T-helper 2 cell treated with Interferon-gamma antibody and Interleukin-4, amounts not matched to agents 5 μg/mL and 100 μg/mL, for 36 hours (primary cell): ENCODE measurements at places on chromosomes 16 and 17.

DNA sequence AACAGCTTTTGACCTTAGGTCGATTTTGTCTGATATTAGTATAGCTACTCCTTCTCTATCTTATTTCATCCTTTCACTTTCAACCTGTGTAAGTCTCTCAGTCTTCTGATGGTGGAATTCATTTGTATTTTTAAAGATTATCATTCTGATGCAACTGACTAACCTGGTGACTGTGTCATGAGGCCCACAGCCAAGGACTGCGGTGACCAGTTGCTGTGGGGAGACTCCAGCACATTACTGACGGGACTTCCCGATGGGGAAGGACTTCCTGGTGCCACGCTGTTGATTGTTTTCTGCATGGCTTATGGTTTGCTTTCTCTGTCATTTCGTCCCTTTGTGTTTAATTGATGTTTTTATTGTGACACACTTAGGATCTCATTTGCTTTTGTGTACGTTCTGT is 34.2 kb downstream of the RMI2 start:
- DNase-seq: peak; percentile 67

GRCh38 chr17:63378411-63379375 is 67.4 kb downstream of the CYB561 start:
- DNase-seq: no peak

DNA sequence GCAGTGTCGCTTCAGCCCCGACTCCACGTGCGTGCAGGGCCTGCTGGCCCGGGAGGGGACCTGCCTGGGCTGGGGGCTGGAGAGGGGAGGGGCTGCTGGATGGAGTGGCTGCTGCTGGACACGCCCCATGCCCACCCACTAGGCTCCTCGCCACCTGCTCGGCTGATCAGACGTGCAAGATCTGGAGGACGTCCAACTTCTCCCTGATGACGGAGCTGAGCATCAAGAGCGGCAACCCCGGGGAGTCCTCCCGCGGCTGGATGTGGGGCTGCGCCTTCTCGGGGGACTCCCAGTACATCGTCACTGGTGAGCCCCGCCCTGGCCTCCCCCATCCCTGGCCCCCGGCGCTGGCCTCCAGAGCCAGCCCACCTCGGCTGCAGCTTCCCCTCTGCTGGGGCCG is 2.4 kb downstream of the BRICD5 start:
- DNase-seq: no peak

DNA sequence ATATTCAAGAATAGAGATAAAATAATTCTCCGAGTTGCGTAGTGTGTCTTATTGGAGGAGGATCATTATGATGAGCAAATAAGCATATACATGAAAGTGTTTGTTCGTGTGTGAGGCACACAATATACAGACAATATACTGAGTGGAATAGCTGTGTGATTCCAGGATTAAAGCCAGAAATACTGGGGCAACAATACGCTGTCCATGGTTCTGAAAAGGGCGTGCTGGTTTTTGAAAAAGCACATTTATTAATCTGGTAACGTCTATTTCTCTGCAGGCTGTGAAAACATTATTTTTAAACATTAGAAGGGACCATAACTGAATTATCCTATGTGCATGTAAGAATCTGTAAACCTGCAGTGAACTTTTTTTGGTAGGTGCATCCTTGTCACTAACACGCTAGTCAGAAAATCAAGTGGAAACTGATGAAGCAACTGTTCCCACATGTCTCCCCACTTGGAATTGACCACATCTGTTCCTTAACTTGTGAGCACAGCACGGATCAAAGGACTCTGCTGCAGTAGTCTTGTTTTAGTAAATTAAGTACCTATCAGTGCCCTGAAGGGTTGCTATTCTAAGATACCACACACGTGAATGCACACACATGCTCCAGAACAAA is 346.0 kb downstream of the GRIN2A start:
- DNase-seq: no peak

- no peak for DNase-seq
Measured at GRCh38 chr16:27303256-27304100, 10.3 kb upstream of the IL4R start.

- no peak for DNase-seq
Measured at GRCh38 chr17:71114911-71115668, 945.8 kb downstream of the KCNJ2 start.
